Stimulated activated CD8-positive, alpha-beta memory T cell treated with anti-CD3 and anti-CD28 coated beads, Interleukin-7, amount 100 ng/mL, for 1 hour (primary cell): ENCODE measurements at places on chromosomes 6 and 20.

DNA sequence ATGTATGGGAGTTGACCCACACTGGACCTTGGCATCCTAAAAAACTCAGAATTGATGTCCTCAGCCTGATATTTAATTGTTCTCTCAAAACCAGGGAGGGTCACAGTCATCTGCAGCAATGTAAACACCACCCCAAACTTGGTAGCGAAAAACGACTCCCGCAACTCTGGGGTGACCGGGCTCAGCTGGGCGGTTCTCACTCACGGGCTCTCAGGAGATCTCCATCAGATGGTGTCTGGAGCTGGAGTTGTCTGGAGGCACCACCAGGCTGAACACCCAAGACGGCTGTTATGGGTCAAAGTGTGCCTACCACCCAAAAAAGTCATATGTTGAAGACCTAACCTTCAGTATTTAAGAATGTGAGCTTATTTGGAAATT, 50.9 kb upstream of the NXT1 start:
- no peak for DNase-seq

DNA sequence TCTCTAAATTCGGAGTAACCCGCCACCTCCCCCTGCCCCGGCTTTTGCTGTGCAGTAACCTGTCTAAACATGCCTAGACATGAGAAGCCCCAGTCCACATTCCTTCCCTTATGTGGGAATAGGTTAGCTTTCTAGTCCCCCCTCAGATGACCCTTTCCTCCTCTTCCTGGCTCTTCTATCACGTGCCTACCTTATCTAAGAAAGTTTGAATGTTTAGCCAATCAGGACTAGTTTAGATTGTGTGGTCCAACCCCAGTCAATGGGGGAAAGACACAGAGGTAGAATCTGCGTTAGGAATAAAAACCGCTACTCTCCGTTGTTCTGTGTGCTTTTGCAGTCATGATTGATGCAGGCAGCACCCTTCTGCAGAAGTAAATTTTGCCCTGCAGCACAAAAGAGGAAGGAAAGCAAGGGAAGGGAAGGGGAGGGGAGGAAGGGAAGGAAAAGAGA, 69.0 kb upstream of the CD93 start:
- no peak for DNase-seq

- DNase-seq: no peak
Measured at GRCh38 chr6:147530132-147531060, 21.9 kb downstream of the SAMD5 start.

DNA sequence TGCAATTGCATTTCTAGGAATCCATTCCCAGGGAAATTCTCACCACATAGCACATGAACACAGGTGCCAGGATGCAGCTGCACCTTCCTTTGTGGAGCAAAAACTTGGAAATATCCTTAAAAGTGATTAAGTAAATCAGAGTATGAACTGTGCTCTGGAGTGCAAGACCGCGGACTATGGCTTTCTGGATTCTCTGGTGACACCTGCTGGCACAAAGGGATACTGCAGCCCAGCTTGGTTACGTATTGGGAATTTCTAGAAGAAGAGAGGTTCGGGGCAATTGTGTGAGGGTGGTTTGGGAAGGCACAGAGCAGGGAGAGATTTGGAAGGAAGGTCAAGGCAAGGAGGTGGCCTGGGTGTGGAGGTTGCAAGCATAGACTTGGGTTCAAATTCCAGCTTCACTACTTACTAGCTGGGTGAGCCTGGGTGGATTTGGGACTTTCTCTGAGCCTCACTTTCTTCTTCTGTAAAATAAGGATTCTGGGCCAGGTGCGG, 15.9 kb upstream of the PEDS1 start:
- DNase-seq: peak; percentile 72

GRCh38 chr20:12838261-12838866, 170.4 kb upstream of the SPTLC3 start:
- no peak for DNase-seq

GRCh38 chr20:37970856-37971245, 62.4 kb downstream of the TTI1 start:
- no peak for DNase-seq

- no peak for DNase-seq
Measured at GRCh38 chr20:62677678-62678077, 31.0 kb upstream of the NTSR1 start.

GRCh38 chr6:167665698-167666330, 160.9 kb upstream of the AFDN start:
- no peak for DNase-seq

GRCh38 chr20:19757487-19758132, 448 bp upstream of the RIN2 start:
- no peak for DNase-seq

GRCh38 chr6:36241728-36242127, 28.1 kb upstream of the PNPLA1 start:
- DNase-seq: no peak

DNA sequence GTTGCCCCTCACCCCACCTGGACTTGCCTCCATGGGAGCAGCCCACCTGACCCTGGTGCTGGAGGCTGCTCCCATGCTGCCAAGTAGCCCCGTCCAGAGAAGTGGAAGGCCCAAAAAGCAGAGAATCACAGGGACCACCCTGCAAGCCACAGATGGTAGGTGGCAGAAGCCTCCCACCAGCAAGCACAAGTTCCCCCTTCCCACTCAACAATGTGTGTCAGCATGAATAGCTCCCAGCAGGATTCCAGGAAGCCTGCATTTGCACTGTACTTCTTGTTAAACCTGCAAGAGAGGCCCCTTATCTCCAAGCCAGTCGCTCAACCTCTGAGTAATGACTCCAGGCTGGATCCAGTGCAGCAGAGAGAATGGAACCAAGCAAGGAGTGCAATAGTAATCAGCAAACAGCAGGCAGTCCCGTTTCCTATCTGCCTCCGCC, 180.8 kb upstream of the CST7 start:
- DNase-seq: no peak

DNA sequence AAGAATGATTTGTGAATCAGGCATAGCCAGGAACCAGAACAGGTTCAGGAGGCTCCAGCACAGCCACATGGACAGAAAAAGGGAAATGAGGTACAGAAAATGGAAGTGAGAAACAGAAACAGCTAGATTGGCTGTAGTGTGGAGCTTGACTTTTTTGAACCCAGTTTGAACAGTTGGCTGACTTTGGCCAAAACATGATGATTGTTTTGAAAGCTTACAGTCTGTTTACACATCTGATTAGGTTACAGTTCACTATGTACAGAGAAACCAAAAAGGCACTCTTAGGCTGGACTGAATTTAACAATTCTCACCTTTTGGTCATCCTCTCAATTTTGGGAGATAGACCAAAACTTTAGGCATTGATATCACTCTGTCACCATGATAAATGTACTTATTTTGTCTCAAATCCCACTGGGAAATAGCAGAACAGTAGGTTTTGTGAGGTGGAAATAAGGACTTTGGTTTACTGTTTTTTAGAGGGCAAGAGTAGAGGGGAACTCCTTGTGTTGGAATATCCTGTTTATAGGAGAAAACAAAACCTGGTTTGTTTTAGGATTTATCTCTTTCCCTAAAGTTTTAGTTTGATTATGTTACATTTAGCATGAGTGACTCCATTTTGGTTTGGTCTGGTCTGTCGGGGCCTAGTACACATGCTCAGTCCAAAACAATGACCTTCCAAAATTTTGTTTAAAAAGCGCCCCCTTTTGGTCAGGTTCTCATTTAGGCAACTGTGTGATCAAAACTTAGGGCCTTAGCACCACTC, 123.1 kb downstream of the OLIG3 start:
- no peak for DNase-seq

DNA sequence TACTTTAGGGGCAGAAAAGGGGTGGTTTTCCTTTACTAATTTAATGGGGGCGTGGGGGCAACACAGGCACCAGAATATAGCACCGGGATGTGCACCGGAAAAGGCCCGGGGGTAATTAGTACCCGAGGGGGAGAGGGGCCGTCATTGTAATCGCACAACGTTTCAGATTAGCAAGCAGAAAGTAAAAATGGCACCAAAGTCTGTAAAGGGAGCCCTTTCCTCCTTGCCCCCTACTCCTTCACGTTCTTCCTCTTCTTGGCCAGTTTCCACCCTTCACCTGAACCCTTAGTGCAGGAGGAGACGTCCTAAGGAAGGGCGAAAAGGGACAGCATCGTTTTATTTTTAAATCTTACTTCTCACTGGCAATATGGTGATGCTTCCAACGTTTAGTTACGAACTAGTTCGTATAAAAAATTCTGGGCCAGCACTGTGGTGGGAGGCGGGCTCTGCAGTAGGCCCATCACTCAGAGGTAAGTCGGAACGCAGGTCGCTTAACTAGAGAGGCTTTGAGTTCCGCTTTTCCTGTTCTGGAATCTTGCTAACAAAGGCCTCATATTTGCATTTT, 742 bp upstream of the CEP85L start:
- DNase-seq: no peak

GRCh38 chr6:87155842-87156815, 764 bp downstream of the ZNF292 start:
- DNase-seq: no peak

DNA sequence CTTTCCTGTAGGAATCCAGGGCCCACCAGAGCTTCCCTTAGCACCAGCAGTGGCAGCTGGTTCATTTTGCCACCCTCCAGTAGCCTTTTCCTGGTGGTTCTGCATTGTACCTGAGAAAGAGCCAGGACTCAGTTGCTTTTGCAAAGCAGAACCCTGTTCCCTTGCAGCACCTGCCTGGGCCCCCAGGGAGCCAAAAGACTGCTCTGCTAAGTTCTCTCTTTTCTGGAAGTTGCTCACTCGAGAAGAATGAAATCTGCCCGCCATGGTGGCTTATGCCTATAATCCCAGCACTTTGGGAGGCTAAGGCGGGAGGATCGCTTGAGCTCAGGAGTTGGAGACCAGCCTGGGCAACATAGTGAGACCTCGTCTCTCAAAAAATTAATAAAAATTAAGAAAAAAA, 24.0 kb downstream of the GHRH start:
- no peak for DNase-seq

DNA sequence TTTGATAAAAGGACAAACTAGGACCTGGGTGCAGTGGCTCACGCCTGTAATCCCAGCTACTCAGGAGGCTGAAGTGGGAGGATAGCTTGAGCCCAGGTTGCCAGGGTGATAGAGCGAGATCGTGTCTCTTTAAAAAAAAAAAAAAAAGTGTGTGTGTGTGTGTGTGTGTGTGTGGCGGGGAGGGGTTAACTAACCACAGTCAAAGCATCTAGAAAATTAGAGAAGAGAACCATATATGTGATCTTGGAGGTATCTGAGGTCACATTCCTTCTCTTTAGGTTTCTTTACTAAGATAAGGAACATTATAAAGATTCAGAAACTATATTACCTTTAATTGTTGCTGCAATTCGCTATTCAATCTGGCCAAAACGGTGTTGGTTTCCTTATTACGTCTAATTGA, 80.9 kb downstream of the REPS1 start:
- DNase-seq: no peak

DNA sequence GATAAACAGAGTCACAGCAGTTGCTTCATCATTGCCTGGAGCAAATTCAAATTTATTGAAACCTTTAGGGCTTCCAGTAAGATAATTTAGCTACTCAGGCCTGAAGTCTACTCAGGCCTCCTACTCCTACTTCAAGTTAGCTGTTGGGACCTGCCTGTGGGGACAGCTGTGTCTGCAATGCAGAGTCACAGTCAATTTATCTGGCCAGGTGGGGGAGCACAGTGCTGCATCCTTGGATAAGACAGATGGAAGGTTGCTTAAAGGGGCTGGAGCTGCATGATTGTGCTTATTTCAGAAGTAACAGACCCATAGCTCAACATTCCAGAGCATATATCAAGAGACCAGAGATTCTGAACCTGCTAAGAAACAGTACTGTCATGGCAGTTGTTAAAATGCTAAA, 932.1 kb downstream of the QKI start:
- no peak for DNase-seq

DNA sequence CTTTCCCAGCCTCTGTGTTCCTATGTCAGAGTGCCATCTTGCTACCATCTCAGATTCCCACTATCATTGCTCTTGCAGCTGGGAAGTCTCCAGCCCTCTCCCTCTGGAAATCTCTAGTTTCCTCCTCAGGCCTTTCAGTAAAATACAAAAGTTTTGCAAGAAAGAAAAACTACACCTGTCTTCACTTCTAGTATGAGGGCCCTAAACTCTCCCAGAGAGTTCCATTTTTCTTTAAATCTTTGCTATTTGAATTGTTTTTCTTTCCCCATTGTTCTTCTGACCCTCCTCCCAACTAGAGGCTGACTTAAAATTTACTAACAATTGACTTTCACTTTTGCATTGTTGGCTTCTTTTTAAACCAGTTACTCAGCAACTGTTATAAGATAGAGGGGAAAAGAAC, 62.8 kb downstream of the LY86 start:
- DNase-seq: no peak

DNA sequence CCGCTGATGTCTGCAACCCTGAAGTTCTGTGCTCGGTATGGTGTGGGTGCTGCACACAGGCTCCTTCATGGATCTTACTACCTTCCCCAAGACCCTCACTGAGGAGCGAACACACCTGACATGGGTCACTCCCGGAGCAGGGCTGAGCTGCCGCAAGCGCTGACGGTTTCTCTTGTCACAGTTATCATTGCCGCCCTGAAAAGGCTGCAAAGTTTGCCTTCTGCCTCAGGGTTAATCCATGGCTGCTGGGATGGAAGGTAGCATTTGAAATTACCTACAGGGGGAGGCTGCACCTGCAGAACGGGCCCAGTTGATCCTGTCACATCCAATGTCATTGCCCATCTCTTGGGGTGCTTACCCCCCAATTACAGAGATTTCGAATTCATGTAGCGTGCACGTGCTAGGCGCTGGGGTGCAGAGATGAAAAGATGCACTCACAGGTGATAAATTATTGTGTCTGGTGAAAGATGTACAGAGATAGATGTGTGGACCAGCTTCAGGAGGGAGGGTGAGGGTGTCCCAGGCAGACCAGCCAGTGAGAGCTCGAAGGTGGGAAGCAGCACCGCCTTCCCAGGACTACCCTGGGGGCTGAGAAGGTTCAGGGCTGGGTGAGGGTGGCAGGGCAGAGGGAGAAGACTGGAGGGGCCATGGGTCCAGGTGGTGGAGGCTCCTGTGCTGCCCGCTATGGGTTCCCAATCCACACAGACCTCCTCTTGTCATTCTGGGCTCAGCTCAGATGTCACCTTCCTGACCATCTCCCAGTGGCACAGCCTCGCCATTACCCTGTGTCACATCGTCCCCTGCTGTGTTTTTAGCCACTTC, 120.1 kb downstream of the SYCP2 start:
- DNase-seq: no peak

- no peak for DNase-seq
Measured at GRCh38 chr6:106847116-106847515, 127.4 kb downstream of the CD24 start.

- DNase-seq: no peak
Measured at GRCh38 chr20:10430000-10430466, 4.0 kb downstream of the MKKS start.

GRCh38 chr6:41559655-41560427, 13.7 kb downstream of the FOXP4 start:
- no peak for DNase-seq

DNA sequence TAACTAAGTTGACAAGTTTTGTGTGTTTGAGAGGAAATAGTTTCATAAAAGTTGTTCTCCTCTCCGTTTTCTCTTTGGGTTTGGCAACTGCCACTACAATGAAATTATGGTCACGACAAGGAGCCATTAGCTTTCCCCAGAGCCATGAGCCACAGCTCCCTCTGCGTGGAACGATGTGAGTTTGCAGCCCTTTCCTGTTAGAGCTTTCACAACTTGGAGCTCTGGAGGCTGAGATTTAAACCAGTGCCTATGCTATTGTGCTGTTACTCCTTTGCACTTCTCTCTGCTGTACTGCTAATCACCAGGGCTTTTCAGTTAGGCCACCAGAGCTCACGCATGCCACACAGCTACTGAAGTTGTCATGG, 29.3 kb upstream of the TXNDC5 start:
- no peak for DNase-seq

GRCh38 chr6:158737710-158738615, 81.2 kb downstream of the EZR start:
- no peak for DNase-seq
